ENCODE measurements at places on chromosomes 1 and 21.

DNA sequence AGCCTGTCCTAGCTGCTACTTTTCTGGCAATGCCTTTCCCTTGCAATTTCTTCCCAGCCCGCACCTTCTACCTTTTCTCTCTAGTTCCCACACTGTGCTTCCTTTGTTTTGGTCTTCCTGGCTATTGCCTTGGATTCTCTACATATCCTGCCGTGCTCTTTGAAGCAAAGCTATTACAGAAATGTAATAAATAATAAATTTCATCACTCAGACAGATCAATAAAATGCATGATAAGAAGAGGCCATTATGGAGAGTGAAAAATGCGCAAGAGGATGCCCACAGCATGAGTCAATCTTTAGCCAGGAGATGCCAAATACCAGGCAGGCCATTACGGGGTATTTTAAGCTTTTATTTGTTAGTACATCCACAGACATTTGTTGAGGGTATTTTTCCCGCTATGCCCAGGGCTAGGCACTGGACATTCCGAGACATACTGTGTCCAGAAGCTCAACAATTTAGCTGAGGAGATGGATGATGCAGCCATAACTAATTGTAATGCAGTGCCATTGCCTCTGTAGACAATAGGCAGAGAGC, 163.6 kb downstream of the ST6GALNAC3 start:
- peak; percentile 25 for DNase-seq

GRCh38 chr1:165436994-165437393, 7.9 kb downstream of the RXRG start:
- DNase-seq: no peak

DNA sequence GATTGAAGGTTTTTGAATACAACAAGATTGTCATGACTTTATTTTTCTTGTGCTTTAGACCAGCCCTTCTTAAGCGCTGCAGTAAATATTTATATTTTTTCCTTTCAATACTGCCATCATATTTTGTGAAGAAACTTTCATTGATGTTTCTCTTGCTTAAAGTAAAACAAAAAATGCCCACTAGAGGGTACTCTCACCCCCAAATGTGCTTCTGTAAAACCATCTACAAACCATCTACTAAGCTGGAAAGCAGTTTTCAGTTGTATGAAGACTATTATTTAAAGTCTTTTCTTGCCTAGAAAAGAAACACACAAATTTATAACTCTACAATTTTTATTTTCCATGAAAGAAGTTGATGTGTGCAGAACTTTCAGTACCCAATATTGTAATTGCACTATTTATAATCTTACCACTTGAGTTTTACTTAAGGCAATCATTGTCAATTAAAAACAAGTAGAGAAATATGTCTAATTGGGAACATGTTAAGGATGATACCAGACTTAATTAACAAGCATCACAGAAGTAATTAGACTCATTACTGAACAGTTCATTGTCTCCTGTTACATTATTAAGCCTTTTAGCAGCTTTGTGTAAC, 10.7 kb downstream of the LEPR start:
- DNase-seq: peak; percentile 51

GRCh38 chr1:23578311-23578996, 19.2 kb upstream of the ID3 start:
- no peak for DNase-seq

- no peak for DNase-seq
Measured at GRCh38 chr1:8879464-8879921, 1.0 kb upstream of the ENO1 start.

DNA sequence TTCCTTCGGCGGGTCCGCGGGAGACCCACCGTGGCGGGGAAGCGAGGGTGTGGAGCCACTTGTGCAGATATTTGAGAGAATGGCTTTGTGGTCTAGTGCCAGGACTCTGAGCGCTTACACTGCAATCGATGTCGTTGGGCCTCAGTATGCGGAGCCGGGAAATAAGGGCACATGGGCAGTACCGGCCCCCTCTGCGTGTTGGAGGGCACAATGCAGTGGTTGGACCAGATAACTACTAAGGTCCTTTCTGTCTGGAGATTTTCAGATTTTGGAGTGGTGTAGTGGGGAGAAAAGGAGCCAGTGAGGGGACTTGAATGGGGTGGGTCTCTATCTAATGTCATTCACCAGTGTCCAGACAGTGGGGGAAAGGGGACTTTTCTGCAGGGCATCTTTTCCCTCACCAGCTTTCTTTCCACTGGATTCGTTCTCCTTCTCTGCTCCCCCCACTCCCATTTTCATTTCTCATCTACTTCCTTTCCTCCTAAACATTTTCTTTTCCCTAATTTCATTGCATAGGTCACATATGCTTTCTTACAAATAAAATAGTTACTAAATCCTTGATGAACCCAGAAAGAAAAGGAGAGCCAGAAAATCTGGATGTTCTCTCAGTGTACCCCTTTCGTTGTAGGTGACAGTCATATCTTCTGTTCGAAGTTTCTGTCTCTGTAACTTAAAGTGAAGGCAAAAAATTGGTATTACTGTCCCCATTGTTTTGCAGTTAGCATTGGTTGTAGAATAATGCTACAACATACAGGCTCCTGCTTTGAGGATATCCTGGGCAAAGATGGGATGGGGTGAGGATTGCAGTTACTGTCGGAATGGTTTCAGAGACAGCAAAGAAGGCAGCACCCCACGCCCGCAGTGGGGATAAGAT, 1.4 kb downstream of the ATF3 start:
- DNase-seq: peak; percentile 40

- DNase-seq: no peak
Measured at GRCh38 chr1:94125551-94126514, 4.9 kb upstream of the ABCA4 start.

- no peak for DNase-seq
Measured at GRCh38 chr1:995665-996633, 3.9 kb downstream of the HES4 start.

DNA sequence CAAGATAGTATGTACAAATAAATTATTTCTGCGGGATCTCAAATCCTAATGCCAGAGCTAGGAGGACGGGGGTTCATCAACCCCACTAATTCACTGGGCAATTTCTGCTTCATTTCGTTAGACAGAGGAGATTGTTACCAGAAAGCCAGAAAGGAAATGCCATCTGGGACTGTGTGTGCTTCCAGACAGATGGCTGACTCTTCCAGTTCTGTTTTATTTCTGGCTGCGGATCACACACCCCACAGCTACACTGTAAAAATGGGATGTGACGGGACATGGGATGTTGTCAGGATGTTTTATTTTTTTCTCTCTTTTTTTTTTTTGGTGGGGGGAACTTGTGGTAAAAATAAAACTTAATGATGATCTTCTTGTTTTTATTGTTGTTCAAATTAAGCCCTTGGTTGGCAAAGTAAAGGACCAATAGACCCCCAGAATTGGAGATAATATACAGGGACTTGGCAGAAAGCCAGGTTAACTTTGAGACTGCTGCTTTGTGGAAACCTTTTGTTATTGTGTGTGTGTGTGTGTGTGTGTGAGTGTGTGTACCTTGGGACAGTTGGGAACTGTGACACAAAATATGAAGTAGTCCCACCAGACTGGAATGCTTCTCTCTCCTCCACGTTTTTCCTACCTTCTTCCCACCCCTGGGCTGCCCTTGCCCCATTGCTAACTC, 114.5 kb downstream of the NUF2 start:
- peak; percentile 56 for DNase-seq

DNA sequence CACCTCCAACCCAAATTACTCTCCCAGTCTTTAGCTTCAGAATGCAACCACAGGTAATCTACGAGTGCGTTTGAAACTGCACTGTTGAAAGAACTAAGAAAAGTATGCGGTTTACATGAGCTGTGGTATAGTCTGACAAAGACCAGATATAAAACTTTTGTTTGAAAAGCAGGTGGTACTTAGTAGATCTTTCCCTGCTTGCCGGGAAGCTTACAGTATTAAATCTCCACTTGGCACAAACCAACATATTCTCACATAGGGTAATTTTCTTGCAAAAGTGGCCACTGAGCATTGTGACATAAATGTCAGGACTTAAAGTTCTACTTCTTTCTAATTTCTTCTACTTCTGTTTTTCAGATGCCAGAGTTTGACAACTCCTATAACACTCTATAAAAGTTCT, 8.4 kb downstream of the RGS2 start:
- no peak for DNase-seq

- DNase-seq: no peak
Measured at GRCh38 chr1:231013391-231014015, 26.6 kb downstream of the FAM89A start.

DNA sequence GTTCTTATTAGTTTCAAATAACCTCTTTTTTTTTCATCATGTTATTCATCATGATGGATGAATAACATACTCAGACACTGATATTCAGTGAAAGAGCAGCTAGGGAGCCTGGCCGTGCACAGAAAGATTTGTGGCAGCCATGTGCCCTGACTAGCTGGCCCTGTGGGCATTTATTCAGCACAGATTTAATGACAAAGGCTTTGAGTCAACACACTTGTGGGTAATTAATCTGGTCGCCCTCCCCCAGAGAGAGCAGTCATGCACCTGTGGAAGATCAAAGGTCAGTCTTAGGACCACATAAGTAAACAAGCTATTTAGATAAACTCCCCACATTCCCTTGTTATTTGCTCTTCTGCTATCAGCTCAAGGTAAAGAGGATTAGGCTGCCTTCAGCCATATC, 153.2 kb upstream of the HMCN1 start:
- no peak for DNase-seq

DNA sequence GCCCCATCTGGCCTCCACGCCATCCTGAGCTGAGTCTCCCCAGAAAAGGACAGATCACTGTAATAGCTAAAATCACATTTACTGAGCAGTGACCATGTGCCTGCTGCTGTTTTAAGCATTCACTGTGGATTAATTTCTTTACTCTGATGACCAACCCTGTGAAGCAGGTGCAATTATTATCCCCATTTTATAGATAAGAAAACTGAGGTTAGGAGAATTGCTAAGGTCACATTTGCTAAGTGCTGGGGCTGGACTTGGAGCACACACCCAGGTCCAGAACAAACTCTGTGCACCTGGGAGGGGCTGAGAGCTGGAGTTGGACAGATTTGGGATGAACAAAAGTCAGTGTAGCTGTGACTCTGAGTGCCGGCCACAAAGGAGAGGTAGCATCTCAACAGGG, 58.0 kb downstream of the SDC3 start:
- DNase-seq: no peak

GRCh38 chr1:9441451-9442133, 97.7 kb upstream of the SLC25A33 start:
- peak; percentile 81 for DNase-seq

DNA sequence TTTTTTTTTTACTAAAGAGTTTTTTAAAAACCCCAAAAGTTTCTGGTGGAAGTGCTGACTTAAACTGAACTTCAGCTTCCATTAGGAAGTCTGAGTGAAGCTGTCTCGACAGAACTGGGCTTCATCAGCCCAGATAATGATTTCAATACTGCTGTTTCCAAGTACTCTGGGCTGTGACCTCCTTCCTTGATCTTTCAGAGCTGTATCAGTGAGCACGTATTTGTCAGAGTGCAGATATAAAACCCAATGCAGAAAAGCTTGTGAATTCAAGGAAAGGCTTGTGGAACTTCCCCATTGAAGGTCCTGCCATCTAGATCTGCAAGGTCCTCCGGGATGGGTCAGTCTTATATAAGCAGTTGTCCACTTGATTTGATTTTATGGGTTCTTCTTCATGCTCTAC, 50.1 kb upstream of the RGS21 start:
- no peak for DNase-seq

- DNase-seq: no peak
Measured at GRCh38 chr21:16577975-16578374, 848.2 kb downstream of the USP25 start.

GRCh38 chr1:115340879-115341278, 2.8 kb upstream of the NGF start:
- DNase-seq: peak; percentile 70
